ENCODE measurements at places on chromosomes 6 and 20. TPM values are rescaled to one million over a fixed set of nuclear protein-coding genes. Genes with fewer than 3 reads are reported as not detected.

VIP gene
- 0.65 TPM for total RNA-seq

DHX16 gene
- total RNA-seq: 25.1 TPM

LY86 gene
- total RNA-seq: not detected

ZSCAN31 gene
- 9.1 TPM for total RNA-seq

PKIB gene
- not detected for total RNA-seq

AFDN gene
- total RNA-seq: 137 TPM

MOG gene
- total RNA-seq: not detected

RIPPLY2 gene
- 0.40 TPM for total RNA-seq

DUSP15 gene
- total RNA-seq: 0.79 TPM

UBE2C gene
- 4.2 TPM for total RNA-seq

EPHA7 gene
- under 0.01 TPM for total RNA-seq

FAM83C gene
- total RNA-seq: not detected

EYA4 gene
- total RNA-seq: 0.40 TPM

GRCh38 chr6:15317934-15318902 lies 72.3 kb downstream of the JARID2 start:
- DNase-seq: no peak

DNA sequence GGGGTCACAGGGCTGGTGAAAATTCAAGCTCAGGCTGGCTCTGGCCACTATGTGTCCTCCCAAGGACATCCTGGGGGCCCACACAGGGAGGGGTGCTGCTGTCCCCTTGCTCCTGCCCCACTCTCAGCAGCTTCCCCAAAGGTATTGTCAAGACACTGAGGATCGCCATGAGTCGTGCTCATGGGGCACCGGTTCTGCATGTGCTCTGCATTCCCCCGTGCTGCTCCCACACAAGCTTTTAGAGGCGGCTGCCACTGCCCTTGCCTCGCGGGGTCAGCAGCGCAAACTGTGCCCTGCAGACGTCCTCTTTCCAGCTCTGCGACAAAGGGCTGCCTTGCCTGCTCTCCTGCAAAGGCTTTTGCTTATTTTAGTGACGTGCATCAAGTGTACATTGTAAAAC lies 179.8 kb downstream of the ERMARD start:
- DNase-seq: no peak

- no peak for DNase-seq
Observed at GRCh38 chr6:96468681-96469224, 52.9 kb upstream of the UFL1 start.

DNA sequence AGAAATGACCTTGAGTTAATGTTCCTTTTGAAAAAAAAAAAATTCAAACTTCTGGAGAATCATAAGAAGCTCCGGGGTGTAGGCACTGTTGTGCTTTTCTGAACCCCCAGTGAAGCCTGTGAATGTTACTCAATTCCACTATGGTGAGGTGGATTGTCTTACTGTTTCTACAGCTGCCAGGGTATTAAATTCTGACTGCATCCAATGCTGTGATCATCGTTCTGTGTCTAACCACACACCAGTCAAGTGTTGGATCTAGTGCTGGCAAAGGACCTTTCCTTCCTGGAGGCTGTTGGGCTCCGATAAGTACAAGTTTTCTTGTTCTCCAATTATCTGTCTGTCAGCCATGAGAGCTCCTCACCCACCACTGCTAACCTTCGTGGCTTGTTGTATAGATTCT lies 162.0 kb upstream of the EPHA7 start:
- no peak for DNase-seq

- DNase-seq: no peak
Observed at GRCh38 chr6:35287671-35288396, 9.8 kb upstream of the DEF6 start.

- DNase-seq: no peak
Observed at GRCh38 chr6:37060195-37060559, 54.7 kb downstream of the FGD2 start.

- no peak for DNase-seq
Observed at GRCh38 chr6:165571721-165572132, 91.3 kb downstream of the PDE10A start.

- DNase-seq: peak; percentile 96
Observed at GRCh38 chr6:169851641-169852503, 100.5 kb downstream of the ERMARD start.

DNA sequence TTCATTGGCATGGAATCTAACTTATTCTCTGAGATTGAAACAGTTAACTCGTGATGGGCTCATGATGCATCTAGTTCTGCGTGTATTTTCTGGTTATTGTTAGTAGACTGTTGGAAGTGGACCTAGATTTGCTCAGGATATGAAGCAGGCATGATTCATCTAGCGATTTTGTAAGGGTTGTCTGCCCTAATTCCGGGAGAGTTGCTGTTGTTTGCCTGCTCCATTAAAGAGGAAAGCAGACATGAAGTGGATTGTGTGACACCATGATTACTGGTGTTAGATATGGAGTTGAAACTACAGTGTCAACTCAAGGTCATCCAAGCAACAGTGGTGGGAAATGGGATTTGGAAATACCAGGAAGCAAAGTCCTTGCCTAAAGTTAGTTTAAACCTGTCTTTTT lies 41.0 kb downstream of the SOX4 start:
- DNase-seq: peak; percentile 98

GRCh38 chr6:87772597-87773530 lies 70.8 kb upstream of the AKIRIN2 start:
- no peak for DNase-seq

GRCh38 chr6:152952866-152953509 lies 29.9 kb downstream of the FBXO5 start:
- DNase-seq: peak; percentile 73

DNA sequence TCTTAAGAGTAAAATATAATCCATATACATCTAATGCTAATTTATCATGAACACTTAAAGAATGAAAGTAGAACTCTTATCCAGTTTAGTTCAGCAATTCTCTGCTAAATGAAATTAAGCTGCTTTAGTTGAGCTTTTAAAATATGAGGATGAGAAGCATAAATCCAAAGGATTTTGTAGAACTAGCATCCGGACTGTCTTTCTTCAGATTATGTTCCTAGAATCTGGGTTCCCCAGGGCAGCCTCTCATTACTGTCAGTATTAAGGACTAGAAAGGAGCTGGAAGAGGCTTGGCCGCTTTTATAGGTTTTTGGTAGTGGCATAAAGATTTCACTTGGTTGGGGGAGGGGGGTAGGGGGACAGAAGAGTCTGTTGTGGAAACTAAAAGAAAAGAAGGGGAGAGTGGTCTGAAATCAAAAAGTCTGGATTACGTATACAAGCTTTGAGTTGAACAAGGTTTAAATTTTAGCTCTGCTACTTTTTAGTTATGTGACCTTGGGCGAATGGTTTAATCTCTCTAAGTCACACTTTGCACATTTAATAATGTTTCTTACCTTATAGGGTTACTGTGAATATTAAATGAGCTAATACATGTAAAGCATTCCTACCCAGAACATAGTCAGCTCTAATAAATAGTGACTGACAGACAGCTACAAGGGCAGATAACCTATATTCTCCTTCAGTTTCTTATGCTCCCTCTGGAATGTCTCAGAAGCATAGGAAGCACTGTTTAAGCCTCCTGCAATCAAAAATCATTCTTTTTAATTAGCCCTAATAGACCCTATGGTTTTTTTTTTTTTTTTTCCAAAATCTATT lies 3.7 kb downstream of the SGK1 start:
- DNase-seq: no peak

DNA sequence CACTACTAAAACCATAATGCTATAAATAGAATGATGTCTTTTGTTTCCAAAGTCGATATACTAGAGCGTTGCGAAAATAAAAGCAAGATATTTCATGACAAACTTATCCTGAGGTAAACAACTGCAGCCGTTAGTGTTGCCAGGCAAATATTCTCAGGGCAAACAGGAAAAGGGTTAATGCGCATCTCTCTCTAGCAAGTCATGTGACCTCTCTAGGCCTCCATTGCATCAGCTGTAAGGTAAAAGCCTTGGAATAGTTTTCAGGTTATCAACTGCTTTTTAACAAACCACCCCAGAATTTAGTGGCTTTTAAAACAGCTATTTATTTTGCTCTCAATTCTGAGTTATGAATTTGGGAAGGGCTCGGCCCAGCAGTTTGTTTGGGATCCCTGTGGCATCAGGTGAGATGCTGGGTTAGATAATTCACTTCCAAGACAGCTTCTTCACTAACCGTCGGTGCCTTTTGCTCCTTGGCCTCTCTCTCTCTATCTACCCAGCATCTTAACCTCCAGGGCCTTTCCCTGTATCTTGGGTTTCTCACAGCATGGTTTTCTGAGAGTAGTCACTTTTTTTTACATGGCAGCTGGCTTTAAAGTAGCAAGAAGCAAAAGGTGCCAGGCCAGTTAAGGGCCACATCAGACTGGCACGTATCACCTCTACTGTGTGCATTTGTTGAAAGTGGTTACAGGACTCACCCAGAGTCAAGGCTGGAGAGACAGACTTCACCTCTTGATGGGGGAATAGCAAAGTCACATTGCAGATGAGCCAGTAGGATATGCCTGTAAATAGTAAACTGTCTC lies 39.2 kb upstream of the LTV1 start:
- peak; percentile 25 for DNase-seq

GRCh38 chr6:163667372-163668060 lies 253.0 kb downstream of the QKI start:
- no peak for DNase-seq

DNA sequence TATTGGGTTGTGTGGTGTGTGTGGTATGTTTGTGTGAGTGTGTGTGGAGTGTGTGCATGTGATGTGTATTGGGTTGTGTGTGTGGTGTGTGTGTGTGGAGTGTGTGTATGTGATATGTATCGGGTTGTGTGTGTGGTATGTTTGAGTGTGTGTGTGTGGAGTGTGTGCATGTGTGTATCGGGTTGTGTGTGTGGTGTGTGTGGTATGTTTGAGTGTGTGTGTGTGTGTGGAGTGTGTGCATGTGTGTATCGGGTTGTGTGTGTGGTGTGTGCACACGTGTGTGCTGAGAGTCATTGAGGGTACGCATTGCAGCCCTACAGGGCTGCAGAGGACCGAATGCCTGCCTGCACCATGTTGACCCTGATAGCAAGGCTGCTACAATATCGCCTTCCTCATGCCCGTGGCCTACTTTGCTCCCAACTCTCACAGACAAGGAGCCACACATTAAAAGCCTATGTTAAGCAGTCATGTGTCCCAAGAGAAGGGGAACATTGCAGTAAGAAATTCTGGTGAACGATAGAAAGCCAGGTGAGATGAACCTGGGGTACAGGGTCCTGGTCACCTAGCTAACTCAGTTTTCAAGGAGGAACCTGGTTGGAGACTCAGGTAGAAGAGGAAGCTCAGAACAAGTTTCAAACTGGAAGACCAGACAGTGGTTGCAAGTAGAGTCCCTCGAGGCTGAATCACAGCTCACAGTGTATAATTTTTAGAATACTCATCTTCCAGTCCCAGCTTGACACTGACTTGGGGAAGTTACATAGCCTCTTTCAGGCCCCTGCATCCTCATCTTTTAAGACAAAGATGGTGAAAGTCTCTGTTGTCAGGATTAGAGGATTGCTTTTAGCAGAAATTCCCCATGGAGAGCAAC lies 45.7 kb upstream of the TMEM170B start:
- no peak for DNase-seq

DNA sequence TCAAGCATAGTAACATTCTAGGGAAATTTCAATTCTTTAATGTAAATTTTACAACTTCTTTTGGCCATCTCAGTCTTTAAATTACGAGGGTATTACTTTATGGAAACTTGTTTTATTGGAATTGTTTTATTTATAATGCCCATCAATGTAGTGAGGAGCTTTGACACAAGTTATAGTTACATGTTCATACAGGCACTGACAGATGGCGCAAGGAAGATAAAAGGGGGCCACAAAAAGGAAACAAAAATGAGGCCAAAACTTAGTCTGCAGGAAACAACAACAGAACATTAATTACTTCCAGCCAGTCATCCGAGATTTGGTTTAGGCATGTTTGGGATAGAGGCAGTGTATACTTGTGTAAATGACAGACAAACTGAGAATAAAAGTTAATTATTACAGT lies 18.3 kb downstream of the SESN1 start:
- peak; percentile 25 for DNase-seq

DNA sequence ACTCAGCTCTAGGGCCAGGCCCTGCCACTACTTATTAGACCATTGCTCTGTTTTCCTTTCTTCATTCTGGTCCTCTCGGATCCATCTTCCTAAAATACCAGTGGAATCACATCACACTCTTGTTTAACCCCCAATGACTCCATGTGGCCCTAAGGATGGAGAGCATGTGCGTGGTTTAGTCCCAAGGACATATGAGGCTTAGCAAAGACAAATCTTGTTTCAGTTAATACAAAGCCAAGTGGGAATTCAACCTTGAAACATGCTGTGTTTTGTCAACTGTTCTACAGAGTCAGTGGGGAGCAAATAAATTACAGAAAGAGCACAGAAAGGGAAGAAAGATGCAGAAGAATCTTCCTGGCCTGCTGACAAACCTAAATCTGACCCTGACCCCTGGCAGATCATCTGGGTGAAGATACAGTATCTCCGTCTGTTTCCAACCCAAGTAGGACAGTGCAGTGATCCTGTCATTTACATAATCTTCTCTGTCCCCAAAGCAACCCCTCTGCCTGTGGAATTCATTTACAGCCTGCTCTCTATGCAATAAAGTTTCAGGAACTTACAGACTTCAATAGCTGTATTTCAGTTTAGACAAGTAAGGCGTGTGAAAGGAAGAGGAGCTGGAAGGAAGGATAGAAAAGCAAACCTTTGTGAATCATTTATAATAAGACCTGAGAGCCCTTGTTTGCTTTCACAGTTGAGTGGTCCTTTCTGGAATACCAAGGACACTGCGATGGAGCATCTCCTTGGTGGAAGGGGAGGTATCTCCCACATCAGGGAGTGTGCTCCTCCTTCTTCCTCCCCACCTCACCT lies 144.0 kb downstream of the THBS2 start:
- DNase-seq: no peak

DNA sequence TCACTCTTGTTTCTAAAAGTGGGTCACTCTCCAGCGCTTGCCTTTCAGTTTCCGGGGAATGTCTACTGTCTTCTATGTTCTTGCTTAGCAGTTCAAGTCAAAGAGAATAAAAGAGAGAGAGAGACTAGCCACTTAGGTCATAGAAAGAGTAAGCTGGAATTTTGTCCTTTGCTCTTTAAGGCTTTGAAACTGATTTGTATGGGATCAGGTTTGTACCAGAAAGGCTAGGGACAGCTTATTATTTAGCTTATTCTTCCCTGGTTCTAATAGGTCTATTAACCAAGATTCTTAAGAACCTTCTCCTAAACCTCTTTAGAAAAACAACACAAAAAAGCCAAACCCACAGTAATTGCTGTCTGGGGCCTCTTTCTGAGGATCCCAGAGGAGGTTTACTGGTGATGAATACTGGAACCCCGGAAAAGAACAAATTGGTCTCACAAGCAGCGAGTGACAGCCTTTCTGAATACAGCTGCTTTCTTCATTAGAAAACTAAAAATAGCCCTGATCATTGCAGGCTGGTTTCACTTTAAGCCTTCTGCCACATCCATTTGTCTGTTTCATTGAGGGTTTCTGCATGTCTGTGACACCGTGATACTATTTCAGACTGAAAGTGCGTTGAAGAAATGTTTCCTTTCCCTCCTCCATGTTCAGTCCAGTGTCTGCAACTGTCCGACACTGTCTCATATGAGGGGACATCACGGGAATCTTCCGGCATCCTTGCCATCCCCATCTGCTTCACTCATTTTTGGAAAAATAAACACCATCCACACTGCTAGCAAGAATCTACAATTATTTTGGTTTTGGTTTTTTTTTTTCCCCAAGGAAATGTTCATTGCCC lies 75.1 kb upstream of the ATXN1 start:
- DNase-seq: no peak
